ENCODE measurements at places on chromosomes 12 and 14. TPM values are rescaled to one million over a fixed set of nuclear protein-coding genes. Genes with fewer than 3 reads are reported as not detected.

The NTS gene
- polyA plus RNA-seq = not detected

DNA sequence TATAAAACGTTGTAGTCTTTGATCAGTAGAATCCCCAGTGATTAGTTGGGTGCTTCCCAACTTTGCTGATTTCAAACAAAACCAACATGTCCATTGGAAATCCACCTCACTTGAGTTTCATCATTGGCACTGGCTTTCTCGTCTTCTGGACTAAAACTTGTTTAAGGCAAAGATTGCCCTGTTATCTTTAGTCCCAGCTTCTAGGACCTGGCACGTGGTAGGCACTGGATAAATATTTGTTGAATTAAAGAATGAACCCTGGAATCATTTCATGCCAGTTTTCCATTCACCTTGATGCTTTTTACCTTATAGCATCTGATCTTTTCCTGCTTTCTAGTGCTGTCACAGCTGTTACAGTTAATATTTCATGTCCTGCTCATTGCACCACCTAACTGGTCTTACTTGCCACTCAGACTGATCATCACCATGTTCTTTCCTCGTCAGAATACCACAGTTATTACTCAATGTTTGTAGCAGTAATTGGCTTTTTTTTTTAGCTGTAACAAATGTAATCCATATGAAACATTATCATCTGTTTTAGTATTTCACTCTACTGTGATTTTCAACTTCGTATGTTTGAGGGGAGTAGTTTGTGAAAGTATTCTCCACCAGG, 7.3 kb upstream of the C12orf50 start:
- no peak for DNase-seq

DNA sequence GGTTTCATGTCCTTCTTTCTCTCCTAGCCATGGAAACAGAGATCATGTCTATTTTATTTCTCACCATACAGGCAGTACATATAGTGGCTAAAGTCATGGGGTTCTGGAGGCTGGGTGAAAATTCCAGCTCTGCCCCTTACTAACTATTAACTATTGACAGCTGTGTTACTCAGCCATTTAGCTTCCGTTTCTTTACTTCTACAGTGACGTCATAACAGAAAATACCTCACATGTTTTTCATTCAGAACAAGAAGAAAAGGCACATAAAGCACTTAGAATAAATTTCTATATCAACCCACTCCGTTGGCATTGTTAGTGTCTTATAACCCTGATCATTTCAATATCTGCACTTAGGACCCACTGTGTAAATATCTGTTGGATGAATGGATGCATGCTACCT, 1506.9 kb upstream of the TMEM132C start:
- no peak for DNase-seq

DNA sequence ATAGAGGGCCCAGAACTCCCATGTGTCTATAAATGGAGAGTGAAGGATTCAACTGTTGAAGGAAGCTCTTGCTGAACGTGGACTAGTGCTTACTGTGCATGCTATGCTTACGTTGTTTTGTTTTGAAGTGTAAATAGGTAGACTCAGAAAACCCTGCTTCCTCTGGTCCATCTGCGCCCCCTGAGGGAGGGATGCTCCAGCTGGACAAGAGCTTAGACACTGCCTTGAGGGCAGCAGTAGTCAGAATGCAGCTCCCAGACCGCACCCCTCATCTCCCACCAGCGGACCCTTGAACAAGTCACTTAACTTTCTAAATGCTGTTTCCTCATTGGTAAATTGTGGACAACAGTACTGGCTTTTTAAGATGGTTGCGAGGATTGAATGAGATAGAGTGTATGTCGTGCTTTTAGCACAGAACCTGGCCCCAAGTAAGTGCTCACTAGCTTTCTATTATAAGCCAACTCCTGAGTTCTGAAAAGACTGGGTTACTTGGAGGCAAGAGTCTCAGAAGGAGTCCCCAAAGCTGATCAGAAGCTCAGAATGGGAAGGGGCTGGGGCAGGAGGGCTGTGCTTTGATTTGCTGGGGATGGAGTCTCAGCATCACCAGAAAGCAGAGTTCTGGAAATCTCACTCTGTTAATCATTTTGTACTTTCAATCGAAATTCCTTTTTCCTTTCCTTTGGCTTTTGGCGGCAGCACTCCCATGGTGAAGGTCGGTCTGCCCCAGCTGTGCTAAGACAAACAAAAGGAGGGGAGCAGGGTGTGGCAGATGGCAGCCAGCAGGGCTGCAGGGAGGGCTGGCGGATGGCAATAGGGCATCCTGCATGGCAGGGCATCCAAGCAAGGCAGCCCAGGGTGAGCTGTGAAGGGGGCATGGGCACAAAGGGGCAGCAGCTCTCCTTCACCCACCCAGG, 15.6 kb downstream of the AGAP2 start:
- no peak for DNase-seq

GRCh38 chr14:64465831-64466554, 694 bp downstream of the AKAP5 start:
- DNase-seq = peak; percentile 8

All from AG04450 (cell line).